ENCODE measurements at places on chromosomes 11 and 22.

DNA sequence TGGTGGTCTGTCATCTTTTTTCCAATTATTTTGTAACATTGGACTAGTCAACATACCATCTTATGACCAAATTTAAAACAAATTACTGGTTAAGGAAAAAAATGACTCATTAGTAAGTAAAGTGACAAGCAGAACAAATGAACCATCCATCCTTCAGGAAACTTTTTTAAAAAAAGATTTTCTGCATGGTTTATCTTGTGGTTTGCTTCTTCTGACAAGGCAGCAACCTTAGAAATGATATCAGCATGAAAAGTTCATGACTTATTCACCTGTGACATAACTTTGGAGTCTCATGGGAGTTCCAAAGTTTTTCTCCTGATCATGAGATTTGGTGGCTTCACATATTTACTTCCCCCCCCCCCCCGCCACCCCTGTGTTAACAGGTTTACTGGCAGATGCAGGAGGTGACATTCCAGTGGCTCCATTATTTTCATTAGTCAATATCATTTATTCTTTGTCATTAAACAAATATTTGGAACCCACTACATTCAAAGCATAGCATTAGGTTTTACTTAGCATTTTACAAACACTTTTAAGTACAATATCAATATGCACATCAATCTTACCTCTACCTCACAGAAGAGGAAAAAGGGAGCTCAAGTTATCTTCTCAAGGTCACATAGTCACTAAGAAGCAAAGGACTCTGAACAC lies 40.7 kb downstream of the DCUN1D5 start:
- DNase-seq: no peak

DNA sequence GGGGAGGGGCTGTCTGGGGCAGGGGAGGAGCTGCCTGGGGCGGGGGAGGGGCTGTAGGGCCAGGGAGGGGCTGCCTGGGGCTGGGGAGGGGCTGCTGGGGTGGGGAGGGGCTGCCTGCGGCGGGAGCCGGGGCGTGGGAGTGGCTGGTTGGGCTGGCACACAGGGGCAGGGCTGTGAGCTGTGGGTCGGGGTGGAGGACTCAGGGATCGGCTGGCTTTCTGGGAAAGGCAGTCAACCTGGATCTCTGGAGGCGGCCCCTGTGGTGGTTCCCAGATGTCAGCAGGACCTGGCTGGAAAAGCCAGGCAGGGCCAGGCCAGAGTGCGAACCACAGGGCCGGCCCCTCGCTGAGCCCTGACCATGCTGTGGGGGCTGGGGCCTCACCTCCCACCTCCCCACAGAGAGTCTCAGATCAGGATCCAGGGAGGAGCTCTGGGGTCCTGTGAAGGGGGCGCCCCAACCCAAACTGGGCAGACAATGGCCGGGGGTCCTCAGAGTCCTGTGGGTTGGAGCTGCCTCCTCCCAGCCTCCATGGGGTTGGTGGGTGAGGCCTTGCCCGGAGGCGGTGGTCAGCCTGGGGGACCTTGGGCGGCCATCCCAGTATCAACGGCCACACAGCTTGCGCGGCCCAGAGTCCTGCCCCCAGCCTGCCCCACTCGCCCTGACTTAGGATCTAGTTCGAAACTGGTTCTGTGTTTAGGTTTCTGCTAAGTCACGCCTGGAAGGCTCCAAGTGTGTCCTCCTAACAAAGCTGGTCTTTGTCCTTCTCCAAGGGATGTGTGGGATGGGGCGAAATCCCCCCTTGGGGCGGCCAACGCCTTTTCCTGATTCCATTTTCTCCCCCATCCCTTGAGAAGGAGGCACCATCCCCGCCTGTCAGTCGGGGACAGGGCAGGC lies 1.9 kb downstream of the MUC5B start:
- no peak for DNase-seq

- no peak for DNase-seq
These were observed 56.0 kb downstream of the COPB1 start for GRCh38 chr11:14443638-14444037.

- no peak for DNase-seq
These were observed 149.1 kb downstream of the CTTN start for GRCh38 chr11:70547386-70547785.

GRCh38 chr11:5276697-5277096 lies 7.0 kb upstream of the HBE1 start:
- no peak for DNase-seq

- no peak for DNase-seq
These were observed 304.2 kb upstream of the ZC3H12C start for GRCh38 chr11:109788948-109789490.

DNA sequence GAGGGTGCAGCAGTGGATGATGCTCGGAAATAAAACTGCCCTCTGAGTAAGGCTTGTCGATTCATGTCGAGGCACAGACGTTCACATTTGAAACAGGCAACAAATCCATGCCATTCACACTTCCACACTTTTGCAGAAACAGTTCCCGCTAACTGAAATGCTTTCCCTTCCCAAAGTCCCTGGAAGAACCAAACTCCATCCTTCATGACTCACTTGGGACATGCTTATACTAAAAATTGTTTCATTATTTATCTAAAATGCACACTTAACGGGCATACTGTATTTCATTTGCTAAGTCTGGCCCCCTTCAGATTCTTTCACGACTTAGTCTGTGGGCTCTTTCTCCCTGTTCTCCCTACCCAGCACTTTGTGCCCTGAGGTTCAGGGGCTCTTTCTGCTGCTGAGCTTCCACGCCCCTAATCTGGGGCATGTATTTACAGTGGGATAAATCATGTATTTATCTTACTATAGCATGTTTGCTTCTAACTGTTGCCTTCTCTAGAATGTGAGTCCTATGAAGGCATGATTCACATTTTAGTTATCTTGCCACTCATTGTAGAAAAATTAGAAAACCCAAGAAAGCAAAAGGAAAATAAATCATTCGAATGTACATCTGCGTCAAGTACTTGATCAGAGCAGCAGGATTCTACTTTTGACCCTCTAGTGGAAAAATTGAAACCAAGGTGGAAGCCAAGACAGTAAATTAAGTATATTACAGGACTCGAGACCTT lies 12.5 kb downstream of the SCGB1A1 start:
- DNase-seq: no peak

DNA sequence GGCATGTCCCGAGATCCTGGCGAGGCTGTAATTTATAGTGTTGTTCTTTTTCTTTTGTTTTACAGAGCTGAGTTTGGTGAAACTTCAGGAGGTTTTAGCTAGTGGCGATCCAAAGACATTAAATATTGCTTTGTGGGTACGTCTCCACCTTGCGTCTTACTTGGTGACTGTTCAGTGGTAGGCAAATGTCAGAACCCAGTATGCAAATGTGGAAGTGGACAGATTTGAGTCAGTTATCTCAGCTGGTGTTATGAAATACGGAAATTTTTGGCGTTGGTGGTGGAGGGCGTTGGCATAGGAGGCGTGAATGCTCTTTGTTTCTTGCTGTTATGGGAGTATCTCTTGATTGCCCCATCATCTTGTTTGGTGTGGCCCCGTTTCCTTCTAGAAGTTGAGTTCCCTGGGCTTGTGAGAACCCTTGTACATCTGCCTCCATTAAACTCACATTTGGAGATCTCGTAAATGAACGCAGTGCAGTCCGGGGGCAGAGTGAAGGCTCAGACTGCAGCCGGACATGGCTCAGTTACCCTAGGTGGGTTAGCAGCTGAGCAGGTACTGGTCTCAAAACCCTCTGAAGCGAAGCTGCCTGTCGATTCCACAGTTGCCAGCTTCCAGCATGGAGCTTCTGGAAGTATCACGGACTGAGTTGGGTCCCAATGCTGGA lies 39.9 kb downstream of the PTPRJ start:
- no peak for DNase-seq

- no peak for DNase-seq
These were observed 1.2 kb downstream of the ELFN2 start for GRCh38 chr22:37425800-37426705.

- DNase-seq: no peak
These were observed 68.5 kb upstream of the ARFGAP3 start for GRCh38 chr22:42925598-42925997.

DNA sequence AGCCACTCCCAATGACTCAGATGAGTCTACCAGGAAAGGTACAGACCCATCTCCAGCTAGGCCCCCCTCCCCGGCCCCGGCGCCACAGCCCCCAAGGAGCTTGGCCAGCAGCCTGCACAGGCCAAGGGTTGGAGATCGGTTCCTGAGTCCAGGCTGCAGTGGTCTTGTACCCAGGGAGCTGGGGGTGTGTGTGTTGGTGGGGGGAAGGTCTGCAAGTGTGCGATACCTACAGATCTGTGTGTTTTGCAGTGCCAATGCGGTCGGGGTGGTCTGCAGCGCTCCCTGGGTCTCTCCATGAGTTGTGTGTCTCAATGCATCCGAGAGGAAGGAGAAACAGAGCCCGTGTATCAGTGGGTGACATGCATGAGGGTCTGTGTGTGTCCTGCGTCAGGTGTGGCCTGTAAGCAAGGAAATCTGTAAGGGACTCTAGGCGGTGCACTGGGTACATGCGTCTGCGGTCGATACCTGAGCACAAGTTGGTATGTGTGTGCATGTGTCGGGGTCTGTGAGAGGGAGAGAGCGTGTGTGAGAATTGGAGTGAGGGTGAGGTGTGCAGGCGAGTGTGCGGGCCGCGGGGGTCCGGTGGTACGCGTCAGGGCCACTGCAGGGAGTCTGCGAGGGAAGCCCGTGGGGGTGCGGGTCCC lies 645 bp downstream of the CDC42BPG start:
- no peak for DNase-seq

DNA sequence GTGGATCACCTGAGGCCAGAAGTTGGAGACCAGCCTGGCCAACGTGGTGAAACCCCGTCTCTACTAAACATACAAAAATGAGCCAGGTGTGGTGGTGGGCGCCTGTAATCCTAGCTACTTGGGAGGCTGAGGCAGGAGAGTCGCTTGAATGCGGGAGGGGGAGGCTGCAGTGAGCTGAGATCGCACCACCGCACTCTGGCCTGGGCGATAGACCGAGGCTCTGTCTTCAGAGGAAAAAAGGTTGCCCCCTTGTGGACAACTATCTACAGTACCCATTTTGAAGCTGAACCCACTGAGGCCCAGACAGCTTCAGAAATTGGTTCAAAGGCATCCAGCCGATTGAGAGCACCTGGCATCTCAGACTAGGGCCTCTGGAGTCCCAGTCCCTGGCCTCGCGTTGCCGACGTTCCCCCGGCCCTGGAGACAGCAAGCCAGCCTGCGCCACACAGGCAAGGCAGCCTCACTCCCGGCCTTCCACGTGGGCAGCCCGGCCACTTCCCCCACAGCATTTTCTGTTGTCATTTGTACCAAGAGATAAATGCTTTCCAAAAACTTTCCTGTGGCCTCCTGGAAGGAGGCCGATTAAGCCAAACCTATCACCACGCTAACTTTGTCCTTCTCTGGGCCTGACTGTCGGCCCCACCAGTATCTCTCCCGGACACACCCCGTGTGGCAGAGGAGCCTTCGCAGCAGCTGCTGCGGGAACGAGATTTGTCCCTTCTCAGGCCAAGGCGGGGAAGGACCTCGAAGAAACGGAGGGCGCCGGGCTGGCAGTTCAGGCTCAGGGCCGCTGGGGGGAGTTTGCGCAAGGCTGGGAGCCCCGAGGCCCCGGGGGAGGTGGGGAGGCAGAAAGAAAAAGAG lies 82.8 kb downstream of the FLI1 start:
- DNase-seq: no peak

GRCh38 chr22:20996598-20997535 lies 5.1 kb downstream of the THAP7 start:
- DNase-seq: no peak

GRCh38 chr11:125465255-125465654 lies 30.8 kb downstream of the FEZ1 start:
- DNase-seq: no peak

DNA sequence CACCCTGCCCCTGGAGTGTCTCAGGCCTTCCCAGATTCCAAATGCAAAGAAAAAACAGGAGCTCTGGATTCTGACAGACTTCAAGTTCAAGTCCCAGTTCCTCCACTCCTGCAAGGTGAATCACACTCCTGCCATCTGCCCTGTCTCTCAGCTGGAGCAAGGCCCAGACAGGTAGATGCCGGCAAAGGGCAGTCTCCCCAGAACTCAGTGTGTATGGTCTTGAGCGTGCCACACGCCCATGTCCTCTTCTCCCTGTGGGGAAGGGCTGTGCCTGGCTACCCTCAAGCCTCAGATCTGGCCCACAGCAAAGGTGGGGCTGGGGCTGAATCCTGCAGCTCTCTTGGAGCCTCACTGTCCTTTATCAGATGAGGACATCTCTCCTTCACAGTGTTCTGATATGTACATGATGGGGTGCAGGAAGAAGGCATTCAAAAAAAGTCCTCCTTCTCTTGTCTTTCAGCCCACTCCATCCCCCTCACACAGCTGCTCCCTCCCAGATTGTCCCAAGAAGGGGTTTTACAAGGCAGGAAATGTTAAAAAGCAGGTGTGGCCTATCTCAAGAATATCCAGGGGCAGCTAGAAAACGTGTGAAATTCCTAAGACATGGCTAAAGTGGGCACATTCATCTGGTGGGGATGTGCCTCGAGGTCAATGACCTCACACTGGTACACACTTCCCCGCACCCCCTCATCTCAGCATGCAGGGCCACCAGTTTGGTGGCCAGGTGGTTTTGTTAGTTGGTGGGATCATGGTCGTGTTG lies 27.7 kb upstream of the ARFGAP3 start:
- DNase-seq: no peak

GRCh38 chr11:62599069-62599696 lies 2.5 kb downstream of the MTA2 start:
- DNase-seq: peak; percentile 89
